ENCODE measurements at places on chromosomes 7 and 10.

DNA sequence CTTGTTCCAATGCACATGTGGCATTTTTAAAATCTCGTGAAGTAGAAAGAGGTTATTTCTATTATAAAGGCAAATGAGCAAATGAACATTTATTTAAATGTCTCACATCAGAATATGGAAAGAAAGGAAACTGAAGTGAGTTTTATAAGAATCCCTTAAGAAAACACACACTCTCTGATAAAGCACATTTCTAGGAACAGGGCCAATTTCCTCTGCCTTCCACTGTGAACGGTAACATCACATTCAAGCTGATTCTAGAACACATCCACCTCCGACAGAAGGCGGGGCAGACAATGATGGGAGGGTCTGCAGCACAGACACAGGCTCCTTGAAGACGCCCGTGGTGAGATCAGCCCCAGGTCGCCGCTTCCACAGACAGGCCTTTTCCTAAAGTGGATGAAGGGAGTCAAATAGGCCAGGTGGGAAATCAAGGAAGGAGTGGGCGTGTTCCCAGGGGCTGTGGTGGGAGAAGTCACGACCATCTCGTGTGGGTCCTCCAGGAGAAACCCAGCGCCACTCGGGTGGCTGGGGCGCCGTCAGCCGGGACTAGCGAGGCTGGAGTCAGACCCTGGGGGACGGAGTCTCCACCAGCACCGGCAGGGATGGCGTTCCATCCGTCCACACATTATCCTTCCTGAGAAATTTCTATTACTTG lies 31.1 kb downstream of the PITRM1 start:
- DNase-seq, result no peak

DNA sequence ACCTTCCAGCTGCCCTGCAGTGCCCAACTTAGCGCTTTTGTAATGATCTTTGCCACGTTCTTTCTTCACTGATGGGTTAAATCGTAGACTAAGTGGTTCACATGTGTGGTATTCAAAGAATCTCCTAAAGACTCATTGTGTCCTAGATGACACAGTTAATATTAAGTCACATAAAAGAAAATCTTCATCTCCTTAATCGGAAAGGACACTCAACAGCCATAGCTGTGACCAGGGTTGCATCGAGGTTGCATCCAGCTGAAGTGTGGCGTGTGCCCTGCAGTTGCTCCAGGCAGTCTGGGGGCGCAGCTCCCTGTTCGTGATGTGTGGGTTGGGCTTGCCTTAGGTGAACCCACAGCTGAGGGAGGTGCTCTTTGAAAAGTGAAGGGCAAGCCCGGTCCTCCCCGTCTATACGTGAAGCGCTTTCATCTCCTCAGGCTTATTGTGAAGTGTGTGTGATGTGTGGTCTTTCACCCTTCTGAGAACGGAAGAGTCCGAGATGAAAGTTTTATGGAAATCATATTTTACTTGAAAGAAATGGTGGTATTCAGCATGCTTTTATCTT lies 122.7 kb downstream of the TRRAP start:
- DNase-seq, result no peak

GRCh38 chr7:590731-591551 lies 71.3 kb upstream of the PDGFA start:
- no peak for DNase-seq

DNA sequence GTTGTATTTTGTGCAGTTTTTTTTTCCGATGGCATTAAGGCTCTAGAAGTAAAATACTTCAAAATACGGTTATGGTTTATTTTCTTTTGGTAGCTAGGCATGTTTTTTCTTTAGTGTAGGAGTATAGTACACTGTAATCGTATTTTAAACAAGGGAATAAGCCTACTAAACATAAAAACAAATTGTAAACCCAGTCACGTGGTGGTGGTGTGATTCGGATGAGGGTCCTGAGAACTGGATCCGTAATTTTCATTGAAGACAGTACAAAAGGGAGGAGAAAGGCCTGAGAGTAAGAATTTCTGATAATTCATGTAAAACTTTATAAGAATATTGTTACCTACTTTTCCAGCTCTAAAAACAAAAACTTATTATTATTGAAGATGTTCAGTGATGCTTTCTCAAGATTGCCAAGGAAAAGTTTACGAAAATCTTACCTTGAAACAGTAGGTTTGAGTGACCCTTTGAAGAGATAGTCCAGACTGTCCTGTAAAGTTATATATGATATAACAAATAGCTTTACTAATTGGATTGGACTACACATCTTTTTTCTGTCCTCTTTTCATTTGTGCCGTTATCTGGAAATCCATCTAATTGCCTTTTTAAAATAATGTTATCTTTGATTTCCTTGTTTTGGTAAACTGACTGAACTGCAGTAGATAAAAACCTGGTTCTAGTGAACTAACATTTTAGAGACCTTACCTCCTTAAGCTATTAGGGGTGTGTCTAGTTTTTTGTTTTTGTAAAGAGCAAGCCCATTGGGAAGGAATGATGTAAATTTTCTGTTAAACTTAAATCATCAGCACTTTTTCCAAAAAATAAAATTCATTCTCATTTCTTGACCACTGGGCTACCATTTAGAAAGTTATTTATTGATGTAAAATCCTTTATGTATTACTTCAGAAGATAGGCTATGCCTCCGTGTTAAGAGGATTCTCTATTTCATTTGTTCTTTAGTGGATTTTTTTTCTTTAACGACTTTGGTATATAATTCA lies 1.0 kb upstream of the PBLD start:
- DNase-seq, result no peak

DNA sequence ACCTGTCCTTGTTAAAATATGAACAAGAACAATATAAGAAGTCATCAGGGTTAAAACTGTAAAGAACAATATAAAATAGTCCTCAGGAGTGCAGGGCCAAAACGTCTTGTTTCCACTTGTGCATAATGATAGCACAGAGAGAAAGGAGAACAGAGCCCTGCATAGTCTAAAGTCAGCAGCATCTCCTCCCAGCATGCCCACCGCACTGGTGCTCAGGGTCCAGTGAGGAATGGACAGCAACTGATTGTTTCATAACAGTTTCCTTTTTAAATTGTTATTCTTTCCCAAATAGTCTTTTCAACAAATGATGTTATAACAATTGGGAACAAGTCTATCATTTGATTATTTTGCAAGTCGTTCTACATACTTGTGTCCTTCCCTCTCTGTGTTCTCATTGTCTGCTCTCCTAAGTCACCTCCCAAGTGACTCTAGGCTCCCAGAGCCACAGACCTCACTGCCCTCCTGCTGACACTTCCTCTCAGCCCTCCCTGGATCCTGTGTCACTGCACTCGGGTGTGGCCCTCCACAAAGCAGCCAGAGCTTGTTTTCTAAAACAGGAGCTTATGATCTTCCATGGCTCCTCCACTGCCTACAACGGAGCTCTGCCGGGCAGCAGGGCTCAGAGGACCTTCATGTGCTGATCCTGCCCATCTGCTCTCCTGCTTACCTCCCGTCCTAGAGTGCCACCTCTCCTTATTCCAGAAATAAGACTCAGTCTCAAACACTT lies 27.6 kb downstream of the COBL start:
- no peak for DNase-seq

- DNase-seq, result no peak
Observed at GRCh38 chr7:50851891-50852290, 69.2 kb upstream of the GRB10 start.

- no peak for DNase-seq
Observed at GRCh38 chr7:132495936-132496335, 80.3 kb downstream of the PLXNA4 start.

DNA sequence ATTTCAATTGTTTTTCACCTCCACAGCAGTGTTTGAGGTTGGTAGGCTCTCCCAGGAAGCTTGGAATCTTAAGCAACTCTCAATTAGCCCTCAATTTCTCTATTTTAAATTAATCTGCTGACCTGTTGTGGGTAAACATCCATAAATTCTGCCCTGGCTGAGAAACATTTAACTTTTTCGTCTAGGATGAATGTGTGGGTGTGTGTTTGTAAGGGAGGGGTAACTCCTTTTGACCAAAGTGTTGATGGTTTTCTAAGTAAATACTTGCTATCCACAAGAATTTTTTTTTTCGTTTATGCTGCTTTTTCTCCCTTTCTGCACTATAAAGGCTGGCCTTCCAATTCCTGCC lies 973 bp downstream of the PPP3CB start:
- no peak for DNase-seq

All from NCI-H2081 treated with DMSO at 0.1 percent for 48 hours (cell line).